ENCODE measurements at places on chromosomes 5 and 9. TPM values are rescaled to one million over a fixed set of nuclear protein-coding genes. Genes with fewer than 3 reads are reported as not detected.

Gene NMUR2
- 0.81 TPM for total RNA-seq

Gene PCDHGA7
- 1.7 TPM for total RNA-seq

Gene FAM169A
- 0.81 TPM for total RNA-seq

Gene TAF1L
- 0.03 TPM for total RNA-seq

Gene APBA1
- 2.5 TPM for total RNA-seq

Gene PCDHA5
- total RNA-seq, result 0.64 TPM

Gene FRRS1L
- total RNA-seq, result not detected

Gene IFNK
- total RNA-seq, result not detected

Gene TSSK1B
- not detected for total RNA-seq

Gene FOXD4
- 0.64 TPM for total RNA-seq

Gene FAM221B
- not detected for total RNA-seq

Gene ACTBL2
- 0.29 TPM for total RNA-seq

Gene NUTM2G
- not detected for total RNA-seq

Gene SLC12A2
- total RNA-seq, result 43.9 TPM

Gene ECM2
- 3.8 TPM for total RNA-seq

Gene BRINP1
- 0.70 TPM for total RNA-seq

Gene OCLN
- total RNA-seq, result 85.7 TPM

Gene REEP2
- total RNA-seq, result 2.5 TPM

Gene SPATA9
- 0.31 TPM for total RNA-seq

Gene PCDHA10
- total RNA-seq, result 1.7 TPM

Gene PCDHB16
- 1.8 TPM for total RNA-seq

Gene HRH2
- total RNA-seq, result 22.0 TPM

Gene CARD9
- 11.1 TPM for total RNA-seq

Gene GRAMD2B
- 19.2 TPM for total RNA-seq

Gene FABP6
- total RNA-seq, result 1.2 TPM

Gene QSOX2
- total RNA-seq, result 13.6 TPM

Gene DNM1
- 17.2 TPM for total RNA-seq

Gene OR1L8
- total RNA-seq, result not detected

Gene C5orf58
- not detected for total RNA-seq

Gene PCDHB6
- 1.0 TPM for total RNA-seq

Gene DBH
- total RNA-seq, result 0.08 TPM

Gene CEMIP2
- 111 TPM for total RNA-seq

Gene LCN15
- total RNA-seq, result not detected

Gene TOR1A
- 32.0 TPM for total RNA-seq

Gene LEAP2
- 1.2 TPM for total RNA-seq

Gene NDUFS4
- 57.4 TPM for total RNA-seq

Gene DNAJC25
- 5.4 TPM for total RNA-seq

Gene FIBCD1
- 11.4 TPM for total RNA-seq

Gene DNAI1
- total RNA-seq, result 4.1 TPM

Gene SLC36A3
- not detected for total RNA-seq

Gene HSD17B3
- total RNA-seq, result 1.0 TPM

Data from left lung (tissue), 14 donors.